Neural progenitor cell (in vitro differentiated cells): ENCODE measurements at places on chromosomes 13 and 19. TPM values are rescaled to one million over a fixed set of nuclear protein-coding genes. Genes with fewer than 3 reads are reported as not detected.

The SRRM5 gene
- total RNA-seq = 0.25 TPM in 1 of 2 replicates, not detected in the other

DNA sequence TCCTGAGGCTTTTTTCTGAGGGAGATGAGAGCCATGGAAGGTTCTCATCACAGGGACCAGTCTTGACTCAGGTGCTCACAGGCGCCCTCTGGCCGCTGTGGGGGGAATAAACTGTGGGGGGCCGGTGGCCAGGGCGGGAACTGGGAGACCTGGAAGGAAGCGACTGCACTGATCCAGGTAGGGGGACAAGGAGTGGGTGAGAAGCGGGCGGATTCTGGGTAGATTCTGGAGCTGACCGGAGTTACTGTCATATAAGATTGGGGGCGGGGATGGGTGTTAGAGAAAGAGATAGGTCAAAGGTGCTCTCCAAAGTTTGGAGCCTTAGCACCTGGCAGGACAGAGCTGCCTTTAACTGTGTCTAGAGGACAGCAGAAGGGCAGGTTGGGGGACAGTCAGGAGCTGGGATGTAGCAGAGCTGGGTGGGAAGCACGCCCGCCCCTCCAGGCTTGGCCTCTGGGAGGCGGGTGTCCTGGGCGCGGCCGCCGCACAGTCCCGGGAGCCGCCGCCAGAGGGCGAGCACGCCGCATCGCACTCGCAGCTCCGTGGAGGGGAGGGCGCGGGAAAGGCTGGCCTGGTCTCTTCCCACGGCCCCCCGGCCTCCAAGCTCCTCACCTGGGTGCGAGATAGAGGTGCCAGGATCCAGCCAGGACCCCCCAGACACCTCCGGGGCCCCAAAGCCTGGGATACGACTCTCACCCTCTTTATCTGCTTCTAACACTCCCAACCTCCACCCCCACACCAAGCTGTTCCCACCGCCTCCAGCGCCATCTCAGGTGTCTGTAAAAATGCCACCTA is 4.2 kb upstream of the DAND5 start:
- no peaks in the 10 kb centered on the region for H3K36me3 ChIP-seq
- H3K4me1 ChIP-seq = no peaks in the 10 kb centered on the region
- DNase-seq = peak; percentile 86

- no peaks in the 10 kb centered on the region for H3K27me3 ChIP-seq
- peaks cover 3% of the 10 kb centered on the region for H3K4me1 ChIP-seq
- H3K27ac ChIP-seq = no peak overlapping the region
- no peak for DNase-seq
- no peak overlapping the region for H3K4me3 ChIP-seq
- no peaks in the 10 kb centered on the region for H3K36me3 ChIP-seq
Measured at GRCh38 chr13:35741657-35742056, 265.2 kb upstream of the MAB21L1 start.

DNA sequence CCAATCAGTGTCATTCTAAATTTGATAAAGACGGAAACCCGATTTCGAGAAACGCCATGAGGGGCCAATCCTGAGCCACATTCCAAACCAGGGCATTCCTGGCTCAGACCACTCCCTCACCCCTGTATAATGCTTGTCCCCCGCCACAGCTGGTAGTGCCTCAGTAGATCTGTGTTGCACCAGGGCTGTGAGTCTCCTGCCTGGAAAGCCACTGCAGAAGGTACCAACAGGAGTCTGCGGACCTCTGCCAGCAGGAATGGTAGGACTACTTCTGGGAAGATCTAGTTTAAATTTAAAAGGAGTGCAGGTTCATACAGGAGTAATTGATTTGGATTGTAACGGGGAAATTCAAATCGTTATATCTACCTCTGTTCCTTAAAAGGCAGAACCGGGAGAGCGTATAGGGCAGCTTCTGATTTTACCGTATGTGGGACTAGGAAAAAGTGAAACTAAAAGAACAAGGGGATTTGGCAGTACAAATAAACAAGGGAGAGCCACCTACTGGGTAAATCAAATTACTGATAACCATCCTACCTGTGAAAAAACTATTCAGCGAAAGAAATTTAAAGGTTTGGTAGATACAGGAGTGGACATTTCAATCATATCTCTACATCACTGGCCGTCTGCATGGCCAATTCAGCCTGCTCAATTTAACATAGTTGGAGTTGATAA is 20.8 kb upstream of the ZNF266 start:
- H3K27me3 ChIP-seq = no peaks in the 10 kb centered on the region
- no peaks in the 10 kb centered on the region for H3K4me1 ChIP-seq
- no peak overlapping the region for H3K4me3 ChIP-seq
- H3K27ac ChIP-seq = no peak overlapping the region
- DNase-seq = no peak
